ENCODE measurements at places on chromosomes 7 and 10. TPM values are rescaled to one million over a fixed set of nuclear protein-coding genes. Genes with fewer than 3 reads are reported as not detected.

The CHPF2 gene
- total RNA-seq: 46.1 TPM

The TMEM273 gene
- 72.0 TPM for total RNA-seq

The LDB1 gene
- 84.3 TPM for total RNA-seq

The NPFFR1 gene
- total RNA-seq: not detected

The RGR gene
- not detected for total RNA-seq

The SLC39A12 gene
- total RNA-seq: not detected

The ADRA2A gene
- not detected for total RNA-seq

The ANKRD30A gene
- total RNA-seq: not detected

The IL2RA gene
- total RNA-seq: 832 TPM

The ZNF467 gene
- not detected for total RNA-seq

The KLF14 gene
- not detected for total RNA-seq

The HTRA1 gene
- total RNA-seq: not detected

The ASAH2 gene
- total RNA-seq: 4.2 TPM

The PON3 gene
- not detected for total RNA-seq

The HOXA13 gene
- total RNA-seq: not detected

The METTL2B gene
- total RNA-seq: 31.3 TPM

The MOGAT3 gene
- not detected for total RNA-seq

Measured in activated CD8-positive, alpha-beta memory T cell treated with anti-CD3 and anti-CD28 coated beads, Interleukin-2, amount 10 ng/mL, durations not matched to agents 7 days and 5 days (primary cell).